ENCODE measurements at places on chromosomes 13 and 19.

DNA sequence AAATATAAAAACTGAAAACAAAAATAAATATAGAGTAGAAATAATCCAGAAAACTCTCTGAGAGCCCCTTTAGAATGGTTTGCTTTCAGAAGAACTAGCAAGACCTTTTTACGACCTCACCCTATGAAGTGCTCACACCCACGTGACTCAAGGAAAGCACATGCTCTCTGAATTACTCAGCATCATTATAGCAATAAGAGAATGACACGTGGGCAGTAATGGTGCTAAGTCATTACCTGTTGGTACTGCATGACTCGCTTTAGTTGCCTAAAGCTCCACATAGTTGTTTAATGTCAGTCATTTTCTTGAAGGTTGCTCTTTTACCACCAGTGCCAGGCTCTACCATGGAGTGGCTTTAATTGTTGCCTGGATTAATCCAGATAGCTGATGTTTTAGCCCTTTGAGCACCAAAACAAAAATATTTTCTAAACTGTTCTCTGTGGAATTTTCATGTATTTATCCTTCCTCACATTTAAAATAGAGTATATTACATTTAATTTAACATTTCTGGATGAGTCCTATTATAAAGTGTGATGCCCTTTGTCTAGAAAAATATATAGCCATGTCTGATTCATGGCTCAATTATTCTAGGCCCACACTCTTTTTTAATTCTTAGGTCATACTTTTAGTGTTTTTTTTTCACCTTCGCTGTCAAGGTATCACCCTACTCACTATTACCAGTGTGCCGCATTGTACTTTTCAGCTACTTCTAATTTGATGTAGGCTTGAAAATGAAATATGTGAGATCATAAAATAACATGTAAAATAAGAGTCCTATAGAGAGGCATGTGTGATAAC, 56.8 kb downstream of the THSD1 start:
- no peak for DNase-seq

- no peak for DNase-seq
These were observed 2.1 kb upstream of the UBL3 start for GRCh38 chr13:29852472-29853054.

- no peak for DNase-seq
These were observed 10.1 kb downstream of the BCL3 start for GRCh38 chr19:44758596-44758995.

DNA sequence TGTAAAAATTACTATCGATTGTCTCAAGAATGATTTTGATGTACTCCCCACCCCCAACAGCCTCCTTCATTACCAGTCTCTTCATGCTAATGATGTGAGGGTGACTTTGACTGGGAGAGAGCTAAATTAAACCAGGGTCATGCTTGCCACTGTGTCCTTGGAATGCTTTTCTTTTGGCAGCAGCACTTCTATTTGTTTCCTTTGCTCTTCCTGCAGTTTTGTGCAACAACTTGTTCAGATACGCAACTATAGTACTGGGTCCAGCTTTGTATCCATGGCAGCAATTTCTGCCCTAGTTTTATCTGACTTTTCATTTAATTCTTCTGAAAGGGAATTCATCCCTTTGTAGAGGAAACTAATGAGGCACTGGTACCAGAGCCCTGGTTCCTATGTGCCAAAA, 2792.1 kb downstream of the PCDH9 start:
- DNase-seq: no peak

Data from stimulated activated CD4-positive, alpha-beta T cell treated with anti-CD3 and anti-CD28 coated beads, Interleukin-4, amount 100 ng/mL, for 48 hours (primary cell).